ENCODE measurements at places on chromosomes 3 and 15.

DNA sequence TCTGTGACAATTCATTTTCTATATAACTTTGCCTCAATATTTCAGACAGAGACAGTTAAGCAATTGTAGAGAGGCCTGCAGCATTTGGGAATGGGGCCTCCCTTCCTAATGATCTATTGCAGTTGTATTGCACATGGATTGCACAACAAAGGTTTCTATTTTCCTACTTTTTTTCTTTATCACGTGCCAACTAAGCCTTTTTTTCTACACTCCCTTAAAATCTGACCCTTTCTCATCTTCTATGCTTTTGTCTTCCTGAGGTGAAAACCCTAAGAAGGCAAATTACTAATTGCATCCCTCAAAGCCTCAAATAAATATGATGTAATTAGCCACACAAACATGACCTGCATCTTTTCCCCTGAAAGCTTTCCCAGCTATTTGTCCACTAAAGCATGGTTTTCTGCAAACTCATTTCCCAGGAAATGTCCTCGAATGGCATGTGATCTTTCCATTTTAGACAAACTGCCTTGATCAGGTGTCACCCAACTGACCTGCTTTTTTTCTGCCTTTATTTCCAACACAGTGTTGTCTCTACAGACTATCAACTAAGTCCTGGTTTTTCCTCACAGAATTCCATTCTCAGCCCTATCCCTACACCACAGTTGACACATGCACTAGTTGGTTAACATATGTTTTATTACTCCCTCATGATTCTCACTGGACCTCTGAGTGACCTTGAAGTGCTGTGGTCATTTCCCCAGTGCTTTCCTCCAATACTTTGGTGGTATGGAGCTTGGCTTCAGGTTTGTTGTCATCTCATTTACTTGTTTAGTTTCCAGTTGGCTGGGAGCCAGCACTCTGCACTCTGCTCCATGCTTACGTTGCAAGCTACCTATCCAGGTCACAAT, 31.9 kb upstream of the TSC22D2 start:
- no peak for DNase-seq

- no peak for DNase-seq
These were observed 32.9 kb downstream of the VGLL4 start for GRCh38 chr3:11610700-11611275.

- no peak for DNase-seq
These were observed 10.3 kb downstream of the NEK11 start for GRCh38 chr3:131036986-131037385.

DNA sequence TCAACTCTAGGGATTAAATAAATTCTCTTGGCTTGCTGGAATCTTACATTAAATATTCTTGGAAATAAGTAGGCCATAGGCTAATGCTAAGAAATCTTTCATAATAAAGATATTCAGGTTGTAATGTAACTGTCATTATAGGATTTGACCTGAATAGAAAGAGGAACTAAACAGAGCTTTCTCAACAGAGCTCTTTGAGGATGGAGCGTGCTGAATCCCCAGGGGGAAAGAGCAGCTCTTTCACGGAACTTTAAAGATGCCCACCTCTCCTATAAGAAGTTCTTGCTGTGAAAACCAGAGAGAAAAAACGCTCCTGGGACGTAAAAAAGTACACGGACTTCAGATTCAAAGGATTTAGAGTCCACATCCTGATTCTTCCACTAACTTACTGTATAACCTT, 77.9 kb downstream of the NTRK3 start:
- DNase-seq, result no peak

GRCh38 chr3:171225165-171225564, 198.6 kb upstream of the SLC2A2 start:
- no peak for DNase-seq

DNA sequence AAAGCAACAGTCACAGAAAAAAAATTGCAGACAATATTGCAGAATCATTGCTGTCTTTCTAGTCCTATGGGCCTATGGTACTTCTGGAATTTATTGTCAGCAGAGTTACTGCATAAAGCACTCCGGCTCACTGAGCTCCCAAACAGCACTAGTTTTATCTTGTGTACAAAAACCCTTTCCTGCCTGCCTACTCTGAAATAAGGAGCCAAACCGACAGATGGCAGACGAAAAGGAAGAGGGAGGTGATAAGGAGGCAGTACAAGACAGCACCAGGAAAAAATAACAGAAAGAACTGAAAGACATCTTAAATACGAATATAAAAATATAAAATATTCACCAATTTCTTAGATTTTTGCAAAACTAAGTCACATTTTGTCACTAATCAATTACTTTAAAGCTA, 15.6 kb downstream of the HERC1 start:
- DNase-seq, result no peak

GRCh38 chr15:52788099-52788986, 1.8 kb downstream of the ONECUT1 start:
- DNase-seq, result no peak

GRCh38 chr15:40829115-40829514, 607 bp upstream of the PPP1R14D start:
- DNase-seq, result no peak

GRCh38 chr15:60536314-60536713, 57.4 kb upstream of the ICE2 start:
- DNase-seq, result no peak

DNA sequence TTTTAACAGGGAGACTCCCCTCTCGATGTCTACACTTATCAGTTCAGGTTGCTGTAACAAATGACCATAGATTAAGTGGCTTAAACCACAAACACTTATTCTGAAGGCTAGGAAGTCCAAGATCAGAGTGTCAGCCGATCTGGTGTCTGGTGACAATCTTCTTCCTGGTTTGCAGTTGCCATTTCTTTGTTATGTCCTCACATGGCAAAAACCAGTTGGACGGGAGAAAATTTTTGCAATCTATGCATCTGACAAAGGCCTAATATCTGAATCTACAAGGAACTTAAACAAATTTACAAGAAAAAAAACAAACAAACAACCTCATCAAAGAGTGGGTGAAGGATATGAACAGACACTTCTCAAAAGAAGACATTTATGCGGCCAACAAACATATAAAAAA, 116.9 kb upstream of the FOXB1 start:
- DNase-seq, result no peak

- no peak for DNase-seq
These were observed 71.4 kb upstream of the SKOR1 start for GRCh38 chr15:67753891-67754290.

- no peak for DNase-seq
These were observed 252.7 kb downstream of the ROBO1 start for GRCh38 chr3:79515072-79515471.

DNA sequence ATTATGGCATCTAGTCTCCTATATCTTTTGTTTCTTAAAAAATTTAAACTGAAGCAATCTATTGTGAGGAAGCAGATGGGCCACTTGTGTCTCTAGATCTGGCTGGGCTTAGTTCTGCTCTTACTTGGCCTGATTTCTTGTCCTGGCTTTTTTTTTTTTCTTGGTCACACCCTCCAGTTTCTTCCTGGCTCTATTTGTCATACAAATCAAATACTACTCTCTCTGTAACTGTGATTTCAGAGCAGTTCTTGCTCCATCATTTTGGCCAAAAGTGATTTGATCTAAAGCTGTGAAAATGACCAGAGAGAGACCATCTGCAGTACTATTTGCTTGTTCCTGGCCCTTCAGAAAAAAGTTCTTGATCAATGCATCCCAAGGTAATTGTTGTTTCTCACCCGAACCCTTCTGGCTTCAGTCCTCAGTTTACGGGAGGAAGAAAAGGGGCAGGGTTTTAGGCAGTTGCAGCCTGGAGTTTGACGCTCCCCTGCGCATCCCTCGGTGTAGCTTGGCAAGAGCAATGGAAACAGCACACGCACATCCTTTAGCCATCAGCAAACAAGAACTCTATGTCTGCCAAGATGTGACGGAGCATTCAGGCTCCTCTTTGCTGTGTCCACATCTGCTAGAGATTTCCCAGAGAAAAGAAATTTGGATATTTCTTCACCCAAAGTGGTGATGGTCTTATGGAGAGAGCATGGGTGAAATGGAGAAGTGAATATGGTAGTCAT, 31.6 kb downstream of the CHST2 start:
- no peak for DNase-seq
